ENCODE measurements at places on chromosomes 7 and 10.

DNA sequence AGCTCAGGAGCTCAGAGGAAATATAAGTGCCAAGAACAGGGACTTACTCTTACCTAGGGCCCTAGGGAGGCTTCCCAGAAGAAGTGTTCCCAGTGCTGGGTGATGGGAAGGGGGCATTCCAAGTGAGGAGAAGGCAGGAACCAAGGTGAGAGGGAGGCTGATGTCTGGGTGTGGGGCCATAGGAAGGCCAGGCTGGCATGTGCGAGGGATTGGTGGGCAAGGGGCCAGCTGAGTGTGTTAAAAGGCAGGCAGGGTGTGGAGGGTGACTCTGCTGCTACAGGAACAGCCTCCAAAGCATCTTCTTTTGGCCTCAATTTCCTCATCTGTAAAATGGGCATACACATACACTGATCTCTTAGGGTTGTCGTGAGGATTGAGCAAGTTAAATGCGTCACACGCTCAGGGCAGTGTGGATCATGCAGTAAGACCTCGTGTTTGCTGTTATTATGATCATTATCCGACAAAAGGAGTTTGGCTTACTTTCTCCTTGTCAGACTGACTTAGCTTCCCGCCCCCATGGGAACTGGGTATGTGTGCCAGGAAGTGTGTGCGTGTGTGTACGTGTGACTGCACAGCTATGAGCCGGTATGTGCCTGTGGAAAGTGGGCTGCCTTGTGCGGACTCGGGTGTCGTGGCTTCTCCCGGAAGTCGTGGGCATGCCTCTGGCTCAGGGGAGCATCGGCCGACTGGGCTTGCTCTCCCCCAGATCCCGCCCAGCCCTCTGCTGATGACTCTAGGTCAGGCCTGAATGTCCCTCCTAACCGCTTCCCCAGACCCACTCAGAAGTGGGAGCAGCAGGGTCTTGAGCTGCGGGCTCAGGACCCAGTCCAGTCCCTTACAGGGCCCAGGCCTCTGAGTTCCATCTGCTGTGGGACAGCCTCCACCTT lies 59.6 kb downstream of the NEURL1 start:
- peaks cover 19% of the 10 kb centered on the region for H3K4me1 ChIP-seq
- H3K4me3 ChIP-seq, result no peak overlapping the region
- no peak for DNase-seq
- H3K27me3 ChIP-seq, result no peaks in the 10 kb centered on the region

DNA sequence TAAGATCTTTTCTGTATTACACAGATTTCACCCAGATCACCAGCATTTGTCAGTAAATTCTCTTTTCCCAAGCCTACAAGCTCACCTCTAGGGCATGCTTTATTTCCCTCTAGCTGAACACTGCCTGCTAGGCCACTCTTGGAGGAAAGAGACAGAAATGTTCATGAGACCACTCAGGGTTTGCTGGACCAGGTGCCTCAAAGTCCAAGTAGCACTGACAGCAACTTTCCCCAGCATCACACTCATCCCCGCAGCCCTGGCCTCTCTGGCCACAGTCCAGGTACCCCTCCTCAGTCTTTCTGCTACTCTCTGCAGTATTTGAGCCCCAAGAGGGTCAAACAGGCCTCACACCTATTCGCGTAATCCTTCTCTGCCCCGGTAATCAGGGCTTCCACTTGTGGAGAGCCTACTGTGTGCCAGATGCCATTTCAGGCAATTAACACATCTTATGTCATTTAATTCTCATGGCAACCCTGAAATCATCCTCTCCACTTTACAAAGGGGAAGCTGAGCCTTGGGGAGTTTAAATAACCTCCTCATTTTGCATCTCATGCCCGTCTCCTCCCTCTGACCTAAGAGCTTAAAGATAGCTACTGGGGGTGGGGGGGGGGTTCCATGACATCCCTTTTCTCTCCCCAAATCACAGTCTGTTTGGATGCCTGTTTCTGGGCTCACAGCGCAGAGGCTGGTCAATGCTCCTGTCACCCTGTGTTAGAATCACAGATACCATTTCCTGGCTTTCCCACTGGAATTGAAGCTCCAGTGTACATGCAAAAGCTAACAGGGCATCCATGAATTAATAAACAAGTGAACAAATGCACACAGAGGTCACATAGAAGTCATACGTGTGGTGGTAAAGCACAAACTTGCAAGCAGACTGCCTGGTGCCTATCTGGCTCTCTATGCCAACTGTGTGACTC lies 88.5 kb downstream of the PRLHR start:
- H3K27ac ChIP-seq, result no peak overlapping the region
- no peaks in the 10 kb centered on the region for H3K27me3 ChIP-seq
- H3K36me3 ChIP-seq, result no peaks in the 10 kb centered on the region
- no peak overlapping the region for H3K4me3 ChIP-seq
- no peak for DNase-seq
- H3K4me1 ChIP-seq, result peaks cover 28% of the 10 kb centered on the region

- H3K27me3 ChIP-seq, result peaks cover 10% of the 10 kb centered on the region
- H3K4me3 ChIP-seq, result no peak overlapping the region
- H3K27ac ChIP-seq, result no peak overlapping the region
- no peaks in the 10 kb centered on the region for H3K4me1 ChIP-seq
- H3K36me3 ChIP-seq, result peaks cover 52% of the 10 kb centered on the region
These were observed 30.2 kb upstream of the GJD4 start for GRCh38 chr10:35574924-35575352.

DNA sequence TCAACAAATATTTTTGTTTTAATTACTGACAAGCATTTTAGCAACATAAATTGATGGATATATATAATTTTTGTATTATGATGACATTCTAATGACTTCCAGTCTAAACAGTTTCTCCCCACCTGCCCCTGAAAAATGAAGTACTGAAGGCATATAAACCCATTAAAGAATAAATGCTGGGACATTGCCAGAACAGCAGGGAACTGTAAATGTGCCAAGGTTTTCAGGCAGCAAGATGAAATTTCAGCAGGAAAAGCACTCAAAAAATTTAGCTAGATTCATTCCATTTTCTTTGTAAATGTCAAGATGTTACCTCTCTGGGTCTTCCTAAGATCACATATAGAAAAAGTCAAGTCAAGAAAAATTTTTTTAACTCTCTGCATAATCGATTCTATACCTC lies 11.0 kb upstream of the TLL2 start:
- DNase-seq, result no peak
- H3K27me3 ChIP-seq, result no peaks in the 10 kb centered on the region
- no peak overlapping the region for H3K4me3 ChIP-seq

DNA sequence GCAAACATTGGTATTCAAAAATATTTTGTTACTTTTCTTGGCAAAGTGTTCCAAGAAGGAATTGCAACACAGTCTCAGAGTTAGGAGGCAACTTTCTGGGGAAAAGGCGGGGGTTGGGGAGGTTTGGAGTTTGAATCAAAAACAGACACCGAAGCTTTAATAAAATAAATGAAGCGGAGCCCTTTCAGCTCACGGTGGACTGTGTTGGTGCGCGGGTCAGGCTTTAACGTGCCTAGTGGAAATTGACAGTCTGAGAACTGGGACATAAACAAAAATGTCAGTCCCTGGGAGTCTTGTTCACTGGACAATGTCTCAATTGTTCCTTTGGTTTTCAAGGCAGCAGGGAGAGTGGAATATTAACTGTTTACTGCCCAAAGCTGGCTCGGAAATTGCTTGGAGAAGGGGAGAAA lies 109.3 kb downstream of the TCF7L2 start:
- DNase-seq, result no peak
- H3K4me3 ChIP-seq, result peak overlapping the region; percentile 7
- no peaks in the 10 kb centered on the region for H3K36me3 ChIP-seq
- H3K27me3 ChIP-seq, result no peaks in the 10 kb centered on the region
- H3K4me1 ChIP-seq, result peaks cover 27% of the 10 kb centered on the region
- peak overlapping the region; percentile 62 for H3K27ac ChIP-seq

GRCh38 chr10:71735709-71736569 lies 16.4 kb upstream of the C10orf105 start:
- H3K4me3 ChIP-seq, result no peak overlapping the region
- H3K4me1 ChIP-seq, result peaks cover 51% of the 10 kb centered on the region
- H3K27me3 ChIP-seq, result no peaks in the 10 kb centered on the region
- H3K36me3 ChIP-seq, result no peaks in the 10 kb centered on the region
- no peak for DNase-seq

- no peak overlapping the region for H3K27ac ChIP-seq
- H3K4me1 ChIP-seq, result peaks cover 9% of the 10 kb centered on the region
- no peak for DNase-seq
- no peaks in the 10 kb centered on the region for H3K27me3 ChIP-seq
- H3K4me3 ChIP-seq, result no peak overlapping the region
- H3K36me3 ChIP-seq, result no peaks in the 10 kb centered on the region
These were observed 210.6 kb downstream of the ZNF365 start for GRCh38 chr10:62584731-62585130.

DNA sequence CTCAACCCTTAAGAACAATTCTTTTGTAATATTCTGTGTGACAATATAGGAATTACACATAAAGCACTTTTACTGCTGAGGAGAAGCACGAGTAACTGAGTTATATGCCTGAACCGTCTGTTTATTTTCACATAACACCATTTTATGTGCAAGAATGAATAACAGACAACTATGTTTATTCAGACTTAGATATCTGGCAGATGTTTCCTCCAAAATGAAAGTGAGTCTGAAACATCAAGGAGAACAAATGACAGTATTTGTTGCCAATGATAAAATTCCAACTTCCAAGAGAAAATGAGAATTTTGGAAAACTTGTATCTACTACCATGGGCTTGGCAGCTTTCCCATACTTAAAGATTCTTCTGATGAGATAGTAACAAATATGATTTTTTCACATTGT lies 51.4 kb downstream of the DNMBP start:
- H3K4me1 ChIP-seq, result peaks cover 9% of the 10 kb centered on the region
- peaks cover 12% of the 10 kb centered on the region for H3K36me3 ChIP-seq
- DNase-seq, result no peak
- no peak overlapping the region for H3K4me3 ChIP-seq
- no peaks in the 10 kb centered on the region for H3K27me3 ChIP-seq

GRCh38 chr7:139709485-139709884 lies 68.3 kb downstream of the HIPK2 start:
- DNase-seq, result no peak
- H3K27ac ChIP-seq, result no peak overlapping the region
- H3K4me1 ChIP-seq, result no peaks in the 10 kb centered on the region
- no peaks in the 10 kb centered on the region for H3K27me3 ChIP-seq
- H3K4me3 ChIP-seq, result no peak overlapping the region

DNA sequence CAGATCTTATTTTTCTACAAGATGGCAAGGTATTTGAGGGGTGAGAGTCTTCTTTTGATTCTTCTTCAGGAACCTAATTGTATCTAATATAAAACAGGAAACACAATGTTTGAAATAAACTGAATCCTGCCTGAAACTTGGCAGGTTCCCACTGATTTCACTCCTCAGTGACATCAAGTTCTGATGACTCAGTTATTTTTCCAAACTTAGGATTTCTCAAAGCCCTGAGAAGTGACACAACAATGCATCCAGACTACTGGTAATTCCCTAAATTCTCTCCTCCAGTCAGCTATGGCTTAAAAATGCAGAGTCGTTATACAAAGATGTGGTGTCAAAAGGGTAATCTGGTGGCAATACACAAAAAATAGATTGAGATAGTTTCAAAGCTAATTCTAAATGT lies 80.9 kb downstream of the ABLIM1 start:
- H3K4me1 ChIP-seq, result peaks cover 14% of the 10 kb centered on the region
- H3K4me3 ChIP-seq, result no peak overlapping the region
- peak overlapping the region; percentile 82 for H3K27ac ChIP-seq
- no peaks in the 10 kb centered on the region for H3K36me3 ChIP-seq

DNA sequence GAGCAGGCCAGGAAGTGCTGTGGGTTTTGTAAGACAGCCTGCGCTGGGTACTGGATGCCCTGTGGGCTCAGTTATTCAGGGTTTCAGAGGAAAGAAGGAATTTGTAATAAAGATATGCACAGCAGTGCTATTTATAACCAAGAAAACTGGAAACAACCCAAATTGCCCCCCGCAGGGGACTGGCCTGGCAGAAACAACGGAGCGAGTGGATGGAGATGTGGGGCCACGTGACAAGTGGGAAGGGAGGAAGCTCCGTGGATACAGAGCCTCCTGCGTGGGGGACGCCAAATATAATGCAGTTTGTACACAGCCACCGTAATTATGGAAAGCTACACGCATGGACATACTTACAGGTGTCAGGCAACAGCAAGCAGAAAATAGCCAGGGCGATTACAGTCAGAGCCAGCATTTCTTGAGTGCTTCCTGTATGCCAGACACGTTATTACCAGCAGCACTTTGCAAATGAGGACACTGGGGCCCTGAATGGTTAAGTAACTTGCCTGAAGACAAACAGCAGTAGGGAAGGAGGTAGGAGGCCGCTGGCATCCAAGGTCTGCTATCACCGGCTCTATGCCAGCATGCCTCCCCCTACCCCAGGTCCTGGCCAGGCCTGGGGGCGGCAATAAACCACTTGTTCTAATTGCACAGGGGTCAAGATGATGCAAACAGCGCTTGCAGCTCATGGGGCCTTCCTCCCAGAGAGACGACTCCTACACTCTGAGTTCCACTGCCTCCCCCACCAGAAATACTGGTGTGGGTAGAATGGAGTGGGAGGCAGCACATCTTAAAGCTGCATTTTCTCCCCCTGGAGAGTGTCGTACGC lies 8.7 kb upstream of the CAMK2B start:
- no peaks in the 10 kb centered on the region for H3K36me3 ChIP-seq
- no peak overlapping the region for H3K4me3 ChIP-seq
- no peak for DNase-seq
- H3K27ac ChIP-seq, result no peak overlapping the region

GRCh38 chr7:118621810-118622360 lies 397.4 kb downstream of the ANKRD7 start:
- no peaks in the 10 kb centered on the region for H3K36me3 ChIP-seq
- no peak for DNase-seq
- H3K4me1 ChIP-seq, result no peaks in the 10 kb centered on the region
- H3K27ac ChIP-seq, result no peak overlapping the region
- H3K27me3 ChIP-seq, result no peaks in the 10 kb centered on the region
- H3K4me3 ChIP-seq, result no peak overlapping the region

DNA sequence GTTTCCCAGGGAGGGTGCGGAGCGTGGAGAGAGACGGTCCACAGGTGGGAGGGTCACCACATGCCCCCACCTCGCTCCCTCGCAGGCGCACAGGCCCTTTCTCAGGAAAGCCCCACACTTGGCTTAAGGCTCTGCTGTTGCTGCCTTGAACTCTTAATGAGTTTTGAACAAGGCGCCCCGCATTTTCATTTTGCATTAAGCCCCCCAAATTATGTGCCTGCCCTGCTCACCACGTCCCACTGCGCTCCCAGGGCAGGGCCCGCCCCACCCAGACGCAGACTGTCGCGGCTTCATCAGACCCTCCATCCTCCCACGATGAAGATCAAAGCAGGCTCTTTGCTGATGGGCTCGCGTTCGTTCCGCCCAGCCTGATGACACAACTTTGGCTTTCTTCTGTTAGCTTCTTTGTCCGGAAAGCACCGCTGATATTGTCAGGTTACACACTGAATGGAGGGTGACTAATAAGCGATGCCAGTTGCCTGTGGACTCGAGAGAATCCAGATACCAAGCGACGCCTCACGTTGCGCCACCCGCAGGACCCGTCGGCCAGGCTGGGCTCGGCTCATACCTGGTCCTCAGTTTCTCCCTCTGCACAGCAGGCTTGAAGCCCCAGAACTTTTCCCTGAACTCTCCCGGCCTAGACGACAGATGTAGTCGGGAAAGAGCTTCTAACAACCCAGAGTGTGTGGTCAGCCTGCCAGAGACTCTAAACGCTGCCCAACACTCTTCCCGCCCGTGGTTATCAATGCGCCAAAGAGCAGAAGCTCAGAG lies 9.5 kb downstream of the CALML3 start:
- H3K27ac ChIP-seq, result peak overlapping the region; percentile 40
- peaks cover 26% of the 10 kb centered on the region for H3K4me1 ChIP-seq
- no peaks in the 10 kb centered on the region for H3K36me3 ChIP-seq
- no peak for DNase-seq
- no peaks in the 10 kb centered on the region for H3K27me3 ChIP-seq

GRCh38 chr10:28810057-28810870 lies 132.9 kb downstream of the BAMBI start:
- DNase-seq, result no peak
- H3K36me3 ChIP-seq, result no peaks in the 10 kb centered on the region
- H3K27me3 ChIP-seq, result no peaks in the 10 kb centered on the region
- no peaks in the 10 kb centered on the region for H3K4me1 ChIP-seq
- H3K27ac ChIP-seq, result no peak overlapping the region
- H3K4me3 ChIP-seq, result no peak overlapping the region
